GM23338 (cell line): ENCODE measurements at places on chromosomes 11 and 22. TPM values are rescaled to one million over a fixed set of nuclear protein-coding genes. Genes with fewer than 3 reads are reported as not detected.
A peak's percentile ranks its signal among the peaks of the same experiment; 100 is the strongest.

GRCh38 chr11:106466521-106467080 lies 389.1 kb downstream of the AASDHPPT start:
- H3K36me3 ChIP-seq = no peaks in the 10 kb centered on the region
- H3K4me3 ChIP-seq = no peak overlapping the region
- DNase-seq = no peak

- no peaks in the 10 kb centered on the region for H3K36me3 ChIP-seq
- no peak overlapping the region for H3K27ac ChIP-seq
- no peaks in the 10 kb centered on the region for H3K27me3 ChIP-seq
- H3K4me3 ChIP-seq = no peak overlapping the region
- peaks cover 3% of the 10 kb centered on the region; the same call in 1 of the 2 replicates for H3K4me1 ChIP-seq
- DNase-seq = peak; percentile 32
Measured at GRCh38 chr11:109960831-109961230, 132.4 kb upstream of the ZC3H12C start.

DNA sequence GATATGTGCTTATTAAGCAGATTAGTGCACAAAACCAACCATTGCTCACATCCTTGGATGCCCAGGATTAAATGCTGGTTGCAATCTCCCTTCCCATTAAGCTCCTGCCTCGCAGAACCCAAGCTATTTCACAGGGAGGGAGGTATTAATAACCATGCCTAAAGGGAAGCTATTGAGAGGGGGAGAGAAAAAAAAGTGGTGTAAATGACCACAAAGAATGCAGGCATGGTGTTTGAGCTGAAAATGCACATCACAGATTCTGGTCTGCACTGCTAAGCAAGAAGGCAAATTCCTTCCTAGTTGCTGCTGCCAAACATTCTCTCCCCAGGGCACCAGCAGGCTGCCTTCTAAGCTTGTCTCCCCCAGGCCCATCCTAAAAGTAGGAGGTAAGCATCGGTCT lies 92.0 kb upstream of the ISX start:
- no peak overlapping the region for H3K27ac ChIP-seq
- no peaks in the 10 kb centered on the region for H3K27me3 ChIP-seq
- H3K36me3 ChIP-seq = no peaks in the 10 kb centered on the region
- no peak for DNase-seq

DNA sequence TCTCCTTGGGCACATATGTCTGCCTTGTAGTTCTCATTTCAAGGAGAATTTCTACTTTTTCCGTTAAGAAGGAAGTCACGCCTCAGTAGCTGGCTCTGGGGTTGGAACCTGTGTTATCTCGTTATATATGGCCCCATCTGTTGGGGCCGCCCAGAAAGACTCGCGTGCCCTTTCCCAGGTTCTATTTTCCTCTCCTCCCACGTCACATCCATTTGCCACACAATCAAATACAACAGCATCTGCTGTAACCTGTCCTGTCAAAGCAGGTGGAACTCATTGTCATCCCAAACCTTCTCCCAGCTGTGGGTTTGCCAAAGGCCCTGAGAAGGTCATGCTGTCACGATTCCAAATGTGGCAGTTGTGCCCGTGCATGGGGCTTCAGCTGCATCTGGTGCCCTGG lies 213.1 kb upstream of the ZBED5 start:
- H3K4me3 ChIP-seq = no peak overlapping the region
- no peaks in the 10 kb centered on the region for H3K36me3 ChIP-seq
- H3K27me3 ChIP-seq = no peaks in the 10 kb centered on the region
- H3K4me1 ChIP-seq = peaks cover 12% of the 10 kb centered on the region

- no peak overlapping the region for H3K4me3 ChIP-seq
- H3K4me1 ChIP-seq = no peaks in the 10 kb centered on the region; the same call in 1 of the 2 replicates
- peaks cover 49% of the 10 kb centered on the region for H3K27me3 ChIP-seq
- no peaks in the 10 kb centered on the region; the same call in 1 of the 2 replicates for H3K36me3 ChIP-seq
- no peak overlapping the region for H3K27ac ChIP-seq
- peak; percentile 91 for DNase-seq
Measured at GRCh38 chr11:109424901-109425300, 2.9 kb downstream of the C11orf87 start.

The ARHGAP8 gene
- 45.4 and 62.8 TPM in 2 replicates for total RNA-seq

DNA sequence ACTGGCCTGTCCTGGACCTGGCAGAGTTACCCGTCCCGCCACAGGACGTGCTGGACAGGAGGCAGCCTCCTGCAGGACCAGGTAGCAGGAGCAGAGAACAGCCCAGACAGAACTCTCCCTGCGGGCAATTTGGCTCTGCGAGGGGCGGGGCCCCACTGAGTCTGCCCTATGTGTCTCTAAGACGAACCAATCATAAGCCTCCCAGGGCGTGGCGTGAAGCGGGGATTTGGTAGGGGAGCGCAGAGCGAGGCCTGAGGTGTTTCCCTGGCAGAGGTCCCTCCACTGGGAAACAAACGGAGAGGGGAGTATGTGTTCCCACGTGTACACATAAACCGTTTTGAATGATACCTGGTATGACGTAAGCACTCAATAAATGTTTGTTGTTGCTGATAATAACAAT lies 7.4 kb downstream of the CD82 start:
- no peak overlapping the region for H3K27ac ChIP-seq
- no peaks in the 10 kb centered on the region for H3K4me1 ChIP-seq
- H3K36me3 ChIP-seq = no peaks in the 10 kb centered on the region
- H3K4me3 ChIP-seq = no peak overlapping the region
- H3K27me3 ChIP-seq = no peaks in the 10 kb centered on the region

DNA sequence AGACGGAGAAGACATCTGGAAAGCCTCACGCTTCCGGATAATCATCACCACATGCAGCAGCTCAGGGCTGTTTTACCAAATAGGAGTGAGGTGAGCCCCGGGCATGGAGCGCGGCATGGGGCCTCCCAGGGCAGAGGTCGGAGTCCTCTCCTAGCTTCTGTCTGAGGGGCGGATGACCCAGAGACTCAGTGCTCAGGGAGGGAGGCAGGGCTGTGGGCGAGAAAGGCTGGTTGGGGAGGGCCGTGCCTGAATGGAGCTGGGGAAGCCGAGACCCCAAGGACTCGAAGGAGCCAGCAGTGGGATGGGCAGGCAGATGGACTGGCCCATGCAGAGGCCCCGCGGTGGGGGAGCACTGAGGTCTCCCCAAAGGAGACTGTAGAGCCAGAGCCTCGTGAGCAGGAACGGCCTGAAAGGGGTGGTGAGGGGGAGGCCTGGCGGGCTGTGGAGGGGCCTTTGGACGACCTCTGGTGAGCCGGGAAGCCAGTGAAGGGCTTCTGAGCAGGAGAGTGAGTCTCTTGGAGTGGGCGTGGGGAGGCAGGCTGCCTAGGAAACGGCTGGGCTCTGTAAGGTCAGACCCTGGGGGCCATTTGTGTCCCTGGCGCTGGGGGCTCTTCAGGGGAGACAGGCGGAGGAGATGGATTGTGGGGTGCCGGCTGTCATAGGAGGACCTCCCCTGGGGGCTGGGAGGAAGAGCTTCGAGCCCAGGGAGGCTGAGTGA lies 24.7 kb upstream of the PANX2 start:
- H3K27ac ChIP-seq = no peak overlapping the region
- no peak for DNase-seq
- H3K4me3 ChIP-seq = no peak overlapping the region
- no peaks in the 10 kb centered on the region for H3K27me3 ChIP-seq
- no peaks in the 10 kb centered on the region for H3K4me1 ChIP-seq
- H3K36me3 ChIP-seq = no peaks in the 10 kb centered on the region

DNA sequence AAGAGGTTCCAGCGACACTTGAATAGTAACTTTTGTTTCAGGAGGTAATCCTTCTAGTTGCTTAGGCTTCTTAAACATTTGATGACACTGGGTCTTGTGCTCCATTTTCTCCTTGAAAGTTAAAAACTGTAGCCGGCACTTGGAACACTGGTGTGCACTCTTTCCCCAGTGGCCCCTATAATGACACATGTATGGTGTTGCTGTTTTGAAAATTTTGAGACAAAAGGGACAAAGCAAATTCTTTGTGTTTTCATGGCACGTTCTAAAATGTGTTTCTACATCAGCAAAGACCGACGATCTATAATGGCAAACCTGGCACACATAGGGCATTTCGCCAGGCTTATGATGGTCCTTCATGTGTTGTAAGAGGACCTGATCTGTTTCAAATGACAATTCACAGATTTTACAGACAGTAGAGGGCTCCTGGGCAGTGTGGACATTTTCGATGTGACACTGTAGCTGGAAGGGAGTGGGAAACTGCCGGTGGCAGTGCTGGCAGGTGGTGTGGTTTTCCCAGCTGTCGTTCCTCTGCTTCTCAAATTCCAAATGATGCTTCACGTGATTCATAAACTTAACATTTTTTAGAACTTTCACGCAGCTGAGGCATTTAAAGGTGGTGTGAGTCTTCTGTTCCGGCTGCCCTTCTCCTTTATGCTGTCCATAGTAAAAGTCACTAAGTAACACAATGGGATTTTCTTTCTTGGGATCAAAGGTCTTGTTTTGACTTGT lies 20.5 kb downstream of the ZNF280B start:
- peaks cover 4% of the 10 kb centered on the region; the same call in 1 of the 2 replicates for H3K4me1 ChIP-seq
- peaks cover 53% of the 10 kb centered on the region for H3K27me3 ChIP-seq
- peaks cover 12% of the 10 kb centered on the region for H3K36me3 ChIP-seq
- H3K27ac ChIP-seq = no peak overlapping the region
- H3K4me3 ChIP-seq = no peak overlapping the region
- DNase-seq = no peak

DNA sequence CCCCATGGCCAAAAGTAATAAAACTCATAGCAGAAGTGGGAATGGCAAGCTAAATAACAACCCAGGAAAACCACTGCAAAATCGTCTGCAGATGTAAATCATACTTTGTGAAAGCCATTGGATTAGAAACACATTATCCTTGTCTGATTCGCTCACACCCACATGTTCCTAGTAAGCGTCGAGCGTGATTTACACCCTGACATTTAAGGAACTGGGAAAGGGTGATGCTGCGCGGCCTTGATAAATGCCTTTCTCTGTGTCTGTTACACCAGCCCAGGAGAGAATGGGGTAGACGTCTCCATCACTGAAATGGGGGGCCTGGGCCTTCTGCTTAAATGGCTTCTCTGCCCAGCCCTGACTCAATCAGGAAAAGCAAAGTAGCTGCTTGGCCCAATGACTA lies 162.7 kb downstream of the NTM start:
- no peaks in the 10 kb centered on the region for H3K27me3 ChIP-seq
- H3K4me1 ChIP-seq = no peaks in the 10 kb centered on the region
- H3K4me3 ChIP-seq = no peak overlapping the region
- no peak overlapping the region for H3K27ac ChIP-seq
- no peaks in the 10 kb centered on the region for H3K36me3 ChIP-seq

The ESRRA gene
- total RNA-seq = 50.1 and 55.1 TPM in 2 replicates

GRCh38 chr11:14742849-14743559 lies 99.4 kb downstream of the PDE3B start:
- DNase-seq = no peak
- H3K27ac ChIP-seq = no peak overlapping the region
- H3K4me3 ChIP-seq = no peak overlapping the region
- H3K27me3 ChIP-seq = no peaks in the 10 kb centered on the region

- no peaks in the 10 kb centered on the region for H3K27me3 ChIP-seq
- H3K4me3 ChIP-seq = no peak overlapping the region
- H3K27ac ChIP-seq = no peak overlapping the region
- peak; percentile 77 for DNase-seq
- no peaks in the 10 kb centered on the region for H3K36me3 ChIP-seq
Measured at GRCh38 chr11:6667733-6668374, 12.2 kb upstream of the DCHS1 start.

DNA sequence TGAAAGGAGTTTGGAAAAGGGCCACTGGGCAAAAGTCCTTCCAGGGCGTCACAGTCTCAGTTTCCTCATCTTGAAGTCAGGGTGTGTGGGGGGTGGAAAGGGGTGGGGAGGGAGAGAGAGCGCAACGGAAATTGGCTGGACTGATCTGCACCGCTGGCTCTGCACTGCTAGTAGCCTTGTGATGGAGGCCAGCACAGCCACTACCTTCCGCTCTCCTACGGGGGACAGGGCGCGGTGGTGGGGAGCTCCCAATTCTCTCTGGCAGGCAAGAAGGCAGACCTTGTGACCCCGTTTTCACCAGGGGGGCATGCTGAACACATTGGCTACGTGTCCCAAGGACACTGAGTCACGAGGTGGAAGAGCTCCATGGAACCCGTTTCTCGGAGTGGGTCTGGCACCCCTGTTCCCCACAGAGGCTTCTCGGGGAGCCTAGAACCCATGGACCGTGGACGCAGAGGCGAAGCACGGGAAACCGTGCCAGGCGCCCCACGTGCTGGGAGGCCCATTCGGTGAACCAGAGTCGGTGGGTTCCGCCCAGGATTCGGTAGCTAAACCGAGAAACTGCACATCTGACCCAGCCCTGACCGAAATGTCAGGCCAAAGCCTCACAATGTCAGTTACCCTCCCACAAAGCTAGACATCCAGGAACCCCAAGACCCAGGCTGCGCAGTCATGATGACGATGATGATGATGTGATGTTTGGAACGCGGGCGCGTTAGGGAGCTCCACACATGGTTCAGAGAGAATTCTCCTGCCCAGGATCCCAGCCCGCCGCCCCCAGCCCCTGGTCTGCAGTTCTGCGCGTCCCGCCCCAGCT lies 28.3 kb upstream of the WNT11 start:
- H3K36me3 ChIP-seq = no peaks in the 10 kb centered on the region
- peak overlapping the region; percentile 88 for H3K27ac ChIP-seq
- DNase-seq = peak; percentile 51
- peaks cover 5% of the 10 kb centered on the region; the same call in 1 of the 2 replicates for H3K4me1 ChIP-seq
- no peaks in the 10 kb centered on the region for H3K27me3 ChIP-seq
- peak overlapping the region; percentile 100 for H3K4me3 ChIP-seq

GRCh38 chr11:11748706-11749365 lies 92.9 kb upstream of the USP47 start:
- H3K4me1 ChIP-seq = no peaks in the 10 kb centered on the region
- no peak overlapping the region for H3K27ac ChIP-seq
- H3K36me3 ChIP-seq = no peaks in the 10 kb centered on the region

The RIMBP3C gene
- 1.1 and 1.6 TPM in 2 replicates for total RNA-seq

The LDHAL6A gene
- total RNA-seq = 0.59 TPM in 1 of 2 replicates, not detected in the other

- peak; percentile 56 for DNase-seq
- H3K27ac ChIP-seq = no peak overlapping the region
- H3K36me3 ChIP-seq = no peaks in the 10 kb centered on the region
- H3K27me3 ChIP-seq = peaks cover 97% of the 10 kb centered on the region
- H3K4me1 ChIP-seq = peaks cover 59% of the 10 kb centered on the region
Measured at GRCh38 chr11:118152020-118152551, 537 bp downstream of the SCN4B start.

DNA sequence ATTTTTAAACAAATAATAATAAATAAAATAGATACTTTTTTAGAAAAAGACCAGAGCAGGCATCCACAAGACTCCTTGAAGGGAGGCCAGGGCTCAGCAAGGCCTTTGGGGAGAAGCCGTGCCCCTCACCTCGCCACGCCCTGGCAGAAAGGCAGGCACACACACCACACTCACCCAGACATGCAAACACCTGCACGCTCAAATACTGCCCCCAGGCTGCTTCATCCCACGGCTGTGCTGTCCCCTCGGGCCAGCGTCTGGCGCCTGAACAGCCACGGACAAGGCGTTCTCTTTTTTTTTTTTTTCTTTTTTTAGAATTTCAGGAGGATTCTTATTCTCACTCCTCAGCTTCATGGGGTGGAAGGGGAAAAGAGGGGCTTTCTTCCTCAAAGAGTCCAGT lies 1.5 kb downstream of the FADS3 start:
- H3K4me1 ChIP-seq = peaks cover 4% of the 10 kb centered on the region; the same call in 1 of the 2 replicates
- H3K27ac ChIP-seq = no peak overlapping the region
